Activated T-helper 1 cell treated with anti-CD3 and anti-CD28 coated beads, Interleukin-2, amount 50 U/mL, for 16 hours (primary cell): ENCODE measurements at places on chromosomes 5 and 9.

- no peak for DNase-seq
Measured at GRCh38 chr9:121770415-121771273, 119.2 kb downstream of the DAB2IP start.

DNA sequence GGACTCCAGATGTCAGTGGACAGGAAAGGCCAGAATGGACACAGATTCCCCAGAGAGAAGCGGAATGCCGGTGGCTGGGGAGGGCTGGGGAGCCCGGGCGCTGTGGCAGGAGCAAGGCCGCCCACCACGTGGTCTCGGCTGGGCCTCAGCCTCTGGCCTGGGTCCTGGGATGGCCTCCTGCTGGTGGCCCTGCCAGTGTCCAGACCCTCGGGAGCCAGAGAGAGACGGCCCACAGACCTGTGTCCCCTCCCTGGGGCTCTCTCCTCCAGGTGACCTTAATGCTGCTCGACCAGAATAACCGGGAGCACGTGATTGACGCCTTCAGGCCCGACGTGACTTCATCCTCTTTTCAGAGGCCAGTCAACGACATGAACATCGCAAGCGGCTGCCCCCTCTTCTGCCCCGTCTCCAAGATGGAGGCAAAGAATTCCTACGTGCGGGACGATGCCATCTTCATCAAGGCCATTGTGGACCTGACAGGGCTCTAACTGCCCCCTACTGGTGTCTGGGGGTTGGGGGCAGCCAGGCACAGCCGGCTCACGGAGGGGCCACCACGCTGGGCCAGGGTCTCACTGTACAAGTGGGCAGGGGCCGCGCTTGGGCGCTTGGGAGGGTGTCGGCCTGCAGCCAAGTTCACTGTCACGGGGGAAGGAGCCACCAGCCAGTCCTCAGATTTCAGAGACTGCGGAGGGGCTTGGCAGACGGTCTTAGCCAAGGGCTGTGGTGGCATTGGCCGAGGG, 19.0 kb downstream of the FBXW5 start:
- no peak for DNase-seq

GRCh38 chr5:40017135-40017534, 592.4 kb upstream of the DAB2 start:
- DNase-seq, result no peak

DNA sequence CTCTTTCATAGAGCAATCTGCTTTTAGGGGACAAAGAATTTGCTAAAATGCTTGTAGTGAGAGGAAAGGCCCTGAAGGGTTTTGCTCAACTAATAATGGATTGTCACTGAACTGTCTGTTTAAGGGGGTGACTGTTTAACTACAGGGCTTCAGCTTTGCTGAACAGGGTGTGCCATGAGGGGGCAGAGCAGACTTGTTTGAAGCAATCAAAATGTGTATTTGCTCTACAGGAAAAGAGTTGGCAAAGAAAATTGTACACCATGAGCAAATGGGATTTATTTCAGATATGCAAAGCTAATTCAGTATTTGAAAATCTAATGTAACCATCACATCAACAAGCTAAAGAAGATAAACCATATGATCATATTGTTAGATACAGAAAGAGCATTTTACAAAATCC, 154.3 kb downstream of the GABRG2 start:
- DNase-seq, result no peak

DNA sequence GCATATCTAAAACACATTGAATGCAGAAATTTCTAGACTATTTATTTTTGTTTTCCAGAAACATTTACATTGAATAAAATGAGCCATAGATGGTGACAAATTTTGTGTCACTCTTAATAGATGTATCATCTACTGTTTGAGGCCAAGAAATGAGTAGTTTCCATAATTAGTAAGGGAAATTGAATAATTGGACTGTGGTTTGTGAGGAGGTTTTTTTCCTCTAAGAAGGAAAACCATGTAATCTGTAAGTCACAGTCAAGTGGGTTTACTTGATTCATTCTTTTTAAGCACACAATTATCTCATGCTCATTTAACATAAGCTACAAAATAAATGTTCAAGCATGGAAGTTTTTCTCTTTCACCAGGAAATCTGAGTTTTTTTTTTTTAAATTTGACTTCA, 876.4 kb downstream of the NR2F1-AS1 start:
- DNase-seq, result no peak

GRCh38 chr5:24773261-24773660, 128.5 kb upstream of the CDH10 start:
- DNase-seq, result no peak

DNA sequence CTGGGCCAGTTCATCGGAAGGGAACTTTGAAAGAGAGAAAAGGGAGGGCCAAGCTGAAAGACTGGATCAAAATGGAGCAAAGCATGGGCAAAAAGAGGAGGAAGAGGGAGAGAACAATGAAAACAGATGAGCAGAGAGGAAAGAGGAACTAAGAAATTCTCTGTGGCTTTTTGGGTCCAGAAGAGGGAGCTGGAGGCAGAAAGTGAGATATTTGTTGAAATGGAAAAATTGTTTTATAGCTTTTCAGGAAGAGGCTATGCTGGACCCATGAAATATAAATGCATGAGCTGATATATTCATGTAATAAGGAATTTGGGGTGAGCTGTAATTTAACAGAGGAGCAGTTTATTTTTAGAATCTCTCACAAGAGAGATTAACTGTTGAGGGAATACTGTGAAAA, 457.3 kb downstream of the DMAC1 start:
- no peak for DNase-seq

DNA sequence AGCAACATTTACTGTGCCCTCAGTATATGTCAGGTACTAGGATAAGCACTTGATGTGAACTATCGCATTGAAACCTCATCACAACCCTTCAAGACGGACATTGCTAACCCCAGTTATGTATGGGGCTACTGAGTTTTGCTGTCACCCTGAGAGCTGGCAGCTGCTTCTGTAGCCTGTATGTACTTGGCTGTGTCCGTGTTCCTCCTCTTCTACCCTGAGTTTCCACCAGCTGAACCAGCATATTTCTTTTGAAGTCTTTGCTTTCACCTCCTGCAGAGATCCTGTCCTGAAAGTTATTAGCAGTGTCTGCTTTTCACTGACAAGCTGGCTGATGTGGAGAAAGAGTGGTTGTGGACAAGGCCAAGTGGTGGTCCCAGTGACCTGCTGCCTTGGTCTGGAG, 63.3 kb downstream of the ADGRV1 start:
- no peak for DNase-seq

- no peak for DNase-seq
Measured at GRCh38 chr5:93594591-93595419, 11.8 kb downstream of the NR2F1 start.

DNA sequence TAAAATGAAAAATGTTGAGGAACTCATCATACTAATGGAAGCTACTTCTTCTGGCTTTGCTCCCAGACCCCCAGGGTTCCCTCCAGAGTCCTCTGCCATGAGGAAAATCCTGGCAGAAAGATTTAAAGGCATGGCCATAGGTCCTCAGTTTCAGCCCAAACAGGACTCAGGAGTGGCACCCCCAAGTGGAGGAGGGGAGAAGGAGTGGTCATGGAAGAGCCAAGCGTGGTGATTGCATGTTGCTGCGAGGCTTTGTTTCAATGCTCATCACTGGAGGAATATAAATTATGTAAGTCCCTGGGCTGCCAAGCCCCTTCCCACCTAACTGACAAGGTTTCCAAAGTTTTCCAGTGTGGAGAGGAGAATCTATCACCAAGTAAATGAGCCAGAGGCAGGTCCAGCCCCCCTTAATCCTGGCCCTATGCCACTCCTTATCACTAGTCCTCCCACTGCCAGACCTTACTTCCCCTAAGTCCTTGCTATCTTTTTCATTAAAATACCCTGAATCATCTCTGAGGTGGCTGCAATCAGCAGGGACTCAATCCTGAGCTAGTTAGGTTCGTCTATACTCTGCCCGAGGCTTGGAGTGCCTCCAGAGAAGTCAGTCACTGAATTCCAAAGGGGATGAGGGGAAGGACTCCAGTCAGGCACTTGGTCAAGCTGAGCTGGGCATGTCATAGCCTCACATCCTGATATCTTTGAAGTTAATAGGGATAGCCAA, 70.7 kb upstream of the TAF1L start:
- no peak for DNase-seq
